NCI-H446 (cell line): ENCODE measurements at places on chromosomes 1 and 21.

DNA sequence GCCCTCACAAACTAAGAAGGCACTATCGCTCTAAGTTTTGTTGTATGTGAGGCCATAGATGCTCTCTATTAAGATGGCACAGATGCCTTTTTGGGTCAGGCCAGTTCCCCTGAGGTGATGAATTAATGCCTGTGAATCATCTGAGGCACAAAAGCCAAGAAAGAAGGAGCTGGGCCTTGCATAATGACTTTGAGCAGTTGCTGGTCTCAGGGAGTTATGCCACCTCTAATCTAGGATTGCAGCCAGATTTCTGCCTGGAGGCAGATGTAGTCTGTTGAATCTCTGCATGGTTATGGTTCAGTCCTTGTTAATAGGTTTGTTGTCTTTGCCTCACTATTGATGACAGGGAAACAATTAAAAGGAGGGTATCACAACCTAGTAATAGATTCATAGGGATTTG is 168.1 kb upstream of the CHRM3 start:
- DNase-seq, result peak; percentile 80

DNA sequence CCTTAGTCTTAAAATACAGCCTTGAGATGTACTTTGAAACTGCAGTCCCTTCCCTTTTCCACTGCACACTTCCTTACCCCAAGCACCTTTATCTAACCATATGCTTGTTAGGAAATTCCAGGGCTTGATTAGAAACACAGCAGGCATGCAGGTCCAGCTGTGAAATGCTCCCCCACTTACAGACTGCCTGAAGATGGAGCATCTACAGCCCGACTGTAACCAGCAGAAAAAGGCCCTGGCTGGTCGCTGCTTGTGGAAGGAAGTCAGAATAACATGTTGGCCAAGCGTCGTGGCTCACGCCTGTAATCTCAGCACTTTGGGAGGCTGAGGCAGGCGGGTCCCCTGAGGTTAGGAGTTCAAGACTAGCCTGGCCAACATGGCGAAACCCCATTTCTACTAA is 37.2 kb downstream of the VN1R5 start:
- no peak for DNase-seq

DNA sequence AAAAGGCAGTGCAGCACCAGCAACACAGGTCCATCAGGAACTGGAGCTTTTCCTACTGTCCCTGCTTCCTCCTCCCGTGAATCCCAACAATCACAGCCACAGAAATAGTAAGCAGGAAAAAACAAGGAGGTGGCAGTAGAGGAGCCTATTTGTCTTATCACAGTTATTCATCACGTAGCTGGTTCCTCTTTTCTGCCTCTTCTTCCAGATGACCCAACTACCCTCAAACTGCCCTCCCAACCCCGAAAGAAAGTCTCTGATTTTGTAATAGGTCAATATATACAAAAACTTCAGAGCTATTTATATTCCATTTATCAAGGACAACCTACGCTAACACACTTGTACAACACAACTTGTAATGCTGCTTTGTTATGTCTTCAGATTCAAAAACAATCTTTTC is 21.4 kb downstream of the GNB1 start:
- no peak for DNase-seq

DNA sequence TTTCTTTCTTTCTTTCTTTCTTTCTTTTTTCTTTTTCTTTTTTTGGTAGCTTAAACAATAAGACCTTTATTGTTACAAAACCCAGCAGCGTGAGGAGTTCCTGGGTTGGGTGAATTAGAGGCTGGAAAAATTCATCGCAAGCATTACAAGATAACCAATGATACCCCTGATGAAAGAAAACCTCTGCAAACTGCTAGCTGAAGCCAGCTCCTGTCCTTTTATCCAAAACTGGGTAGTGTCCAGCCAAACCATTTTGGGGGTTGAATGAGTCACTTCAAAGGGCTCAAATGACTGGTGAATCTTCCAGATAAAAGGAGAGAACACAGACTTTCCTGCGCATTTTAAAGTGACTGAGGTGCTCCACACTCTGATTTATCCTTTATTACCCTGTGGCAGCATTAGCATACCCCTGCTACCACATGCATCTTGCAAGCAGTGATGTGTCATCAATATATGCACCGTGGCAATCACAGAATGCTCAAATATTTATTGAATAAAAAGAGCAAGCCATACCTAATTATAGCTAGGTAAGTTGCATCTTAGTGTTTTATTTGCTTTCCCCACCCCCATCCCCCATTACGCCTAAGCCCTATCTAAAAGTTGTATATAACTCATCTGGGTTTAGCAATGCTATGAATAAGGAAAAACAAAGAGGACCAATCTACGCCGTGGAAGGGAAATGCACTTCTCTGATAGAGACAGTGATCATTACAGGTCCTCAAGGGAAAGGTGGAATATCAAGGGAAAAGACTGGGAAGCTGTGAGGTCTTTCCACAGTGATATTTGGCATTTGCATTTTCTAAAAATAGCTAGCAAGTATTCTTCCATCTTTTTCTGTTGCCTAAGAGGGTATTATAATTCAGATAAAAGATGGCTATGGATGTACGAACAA is 32.4 kb upstream of the CEP350 start:
- DNase-seq, result no peak

DNA sequence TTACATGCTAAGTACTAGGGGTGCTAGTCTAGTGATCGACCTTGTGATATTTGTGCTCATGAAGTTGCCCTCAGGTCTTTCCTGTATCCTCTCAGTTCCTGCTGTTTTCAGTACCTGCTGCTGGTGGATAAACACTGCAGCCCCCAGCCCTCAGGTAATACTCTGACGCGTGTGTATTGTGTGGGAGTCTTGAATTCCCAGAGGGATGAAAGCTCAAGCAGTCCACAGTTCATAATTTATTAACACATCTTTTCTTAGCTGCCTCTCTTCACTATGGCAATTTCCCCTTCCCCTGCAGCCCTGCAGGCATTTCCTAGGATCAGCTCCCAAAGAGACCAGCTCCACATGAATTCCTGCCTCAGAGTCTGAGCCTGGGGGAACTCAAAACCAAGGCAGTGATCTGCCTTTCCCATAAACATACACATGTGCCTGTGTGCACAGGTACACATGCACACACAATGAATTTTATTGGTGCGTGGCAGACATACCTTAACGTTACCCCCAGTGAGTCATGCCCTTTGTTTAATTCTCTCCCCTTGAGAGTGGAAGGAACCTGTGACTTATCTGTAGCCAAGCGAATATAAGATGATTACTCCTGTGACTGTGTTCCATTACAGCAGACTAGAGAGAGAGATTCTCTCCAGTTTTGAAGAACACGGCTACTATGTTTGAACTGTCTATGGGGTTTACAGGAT is 14.1 kb upstream of the HMGCS2 start:
- DNase-seq, result no peak

GRCh38 chr21:15986277-15986676 is 256.5 kb downstream of the USP25 start:
- DNase-seq, result no peak

GRCh38 chr1:116179419-116179818 is 68.2 kb downstream of the MAB21L3 start:
- DNase-seq, result no peak

GRCh38 chr1:158028969-158029368 is 35.5 kb downstream of the KIRREL1 start:
- DNase-seq, result no peak

DNA sequence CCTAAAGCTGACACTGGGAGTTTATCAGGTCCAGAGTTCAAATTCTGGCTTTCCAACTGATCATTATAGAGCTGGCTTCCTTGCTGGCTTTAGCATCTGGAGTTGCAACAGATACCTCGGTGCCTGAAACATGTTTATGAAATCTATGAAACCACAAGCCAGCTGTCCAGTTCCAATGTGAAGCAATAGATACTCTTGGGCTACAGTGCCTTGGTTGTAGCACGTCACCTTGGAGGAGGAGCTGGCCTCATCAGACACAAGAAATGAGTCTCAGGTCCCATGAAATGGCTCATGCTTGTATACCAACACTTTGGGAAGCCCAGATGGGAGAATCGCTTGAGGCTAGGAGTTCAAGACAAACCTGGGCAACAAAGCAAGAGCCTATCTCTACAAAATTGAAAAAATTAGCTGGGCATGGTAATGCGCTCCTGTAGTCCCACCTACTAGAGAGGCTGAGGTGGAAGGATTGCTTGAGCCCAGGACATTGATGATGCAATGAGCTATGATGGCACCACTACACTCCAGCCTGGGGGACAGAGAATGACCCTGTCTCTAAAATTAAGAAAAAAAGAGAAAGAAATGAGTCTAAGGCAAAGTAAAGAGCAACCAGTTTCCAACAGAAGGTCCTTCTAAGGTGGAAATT is 132.5 kb upstream of the ZNF648 start:
- no peak for DNase-seq

- DNase-seq, result no peak
Observed at GRCh38 chr1:11523746-11524464, 45.0 kb downstream of the DISP3 start.
